ENCODE measurements at places on chromosomes 1 and 21.
A peak's percentile ranks its signal among the peaks of the same experiment; 100 is the strongest.

DNA sequence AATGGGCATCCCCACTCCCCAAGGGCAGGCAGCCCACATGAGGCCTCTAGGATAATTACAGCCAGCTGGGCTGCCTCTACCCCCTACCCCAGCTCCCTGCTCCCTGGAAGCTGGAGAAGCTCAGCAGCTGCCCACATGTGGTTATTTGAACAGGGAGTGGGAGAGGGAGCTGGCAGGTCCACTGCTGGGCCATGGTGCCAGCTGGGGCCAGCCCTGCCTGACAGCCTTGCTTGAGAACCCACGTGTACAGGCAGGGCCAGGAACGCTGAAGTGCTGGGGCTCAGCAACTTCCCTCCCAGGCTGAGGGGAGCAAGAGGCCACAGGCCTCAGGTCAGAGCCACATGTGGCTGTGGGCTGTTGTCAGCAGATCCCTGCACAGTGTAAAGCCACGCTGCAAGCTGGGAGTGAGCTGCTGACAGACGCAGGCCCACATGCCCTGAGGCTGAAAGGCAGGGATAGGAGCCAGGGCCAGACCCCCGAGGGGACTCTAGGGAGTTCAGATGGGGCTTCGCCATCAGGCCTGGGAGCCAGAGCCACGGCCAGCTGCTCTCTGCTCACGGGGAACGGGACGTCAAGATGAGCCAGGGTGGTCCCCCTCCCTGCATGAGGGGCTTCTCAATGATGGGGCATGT is 129.0 kb downstream of the SYF2 start:
- DNase-seq = no peak

GRCh38 chr1:220113136-220113695 is 19.3 kb downstream of the IARS2 start:
- DNase-seq = peak; percentile 40

DNA sequence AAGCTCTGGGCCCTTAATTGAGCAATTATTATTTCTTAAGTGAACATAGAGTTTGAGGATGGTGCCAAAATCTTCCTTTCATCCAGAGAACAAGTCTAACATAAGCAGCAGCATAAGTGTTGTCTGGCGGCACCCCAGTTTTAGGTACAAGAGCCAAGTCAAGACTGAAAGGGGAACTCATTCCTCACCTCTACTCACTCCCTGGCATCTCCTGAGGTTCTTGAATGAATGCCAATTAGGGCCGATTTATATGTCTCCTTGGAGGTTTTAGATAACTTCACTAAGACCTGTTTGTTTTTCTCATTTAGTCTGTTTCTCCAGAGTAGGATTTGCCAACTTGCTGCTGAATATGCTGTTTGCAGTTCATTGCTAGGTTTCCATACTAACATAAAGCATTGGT is 42.6 kb upstream of the ADGRL2 start:
- no peak for DNase-seq

DNA sequence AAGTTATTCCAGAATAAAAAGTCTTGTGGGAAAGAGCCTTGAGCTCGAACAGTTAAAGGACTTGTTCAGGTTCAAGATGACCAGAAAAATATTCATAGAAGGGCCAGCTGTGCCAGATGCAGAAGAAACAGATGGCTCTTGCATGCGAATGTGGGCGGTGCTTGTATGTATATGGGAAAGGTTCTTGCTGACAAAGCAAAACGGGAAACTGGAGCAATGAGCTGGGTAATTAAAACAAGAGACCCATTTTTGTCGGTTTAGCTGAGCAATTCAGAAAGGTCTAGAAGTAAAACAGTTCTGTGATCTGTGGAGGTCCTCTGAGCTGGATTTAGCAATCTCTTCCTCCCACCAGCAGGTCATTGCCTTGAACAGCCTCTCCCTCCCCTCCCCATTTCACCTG is 107.2 kb upstream of the MARK1 start:
- DNase-seq = no peak

- peak; percentile 64 for DNase-seq
These were observed 81.3 kb upstream of the KAZN start for GRCh38 chr1:14516974-14517840.

GRCh38 chr1:227934476-227935313 is 13.0 kb downstream of the WNT9A start:
- peak; percentile 86 for DNase-seq

DNA sequence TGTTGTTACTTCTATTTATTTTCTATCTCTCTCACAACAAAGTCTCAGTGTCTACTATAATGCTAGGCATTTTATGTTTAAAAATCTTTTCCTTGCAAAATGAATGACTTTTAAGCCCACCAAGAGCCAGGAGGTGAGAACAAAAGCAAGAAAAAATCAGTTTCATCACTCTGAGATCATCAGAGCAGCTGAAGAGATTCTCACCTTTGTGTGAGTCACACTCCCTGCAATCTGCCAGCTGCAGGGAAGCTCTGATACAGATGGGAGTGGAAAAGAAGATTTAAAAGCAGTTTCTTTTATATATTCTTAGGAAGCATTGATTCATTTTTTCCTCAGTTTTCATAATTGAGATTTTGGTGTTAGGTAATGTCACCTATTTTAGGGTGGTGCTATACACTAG is 107.6 kb downstream of the LHX9 start:
- no peak for DNase-seq

- no peak for DNase-seq
These were observed 29.2 kb downstream of the RNU1-1 start for GRCh38 chr1:16484931-16485330.

DNA sequence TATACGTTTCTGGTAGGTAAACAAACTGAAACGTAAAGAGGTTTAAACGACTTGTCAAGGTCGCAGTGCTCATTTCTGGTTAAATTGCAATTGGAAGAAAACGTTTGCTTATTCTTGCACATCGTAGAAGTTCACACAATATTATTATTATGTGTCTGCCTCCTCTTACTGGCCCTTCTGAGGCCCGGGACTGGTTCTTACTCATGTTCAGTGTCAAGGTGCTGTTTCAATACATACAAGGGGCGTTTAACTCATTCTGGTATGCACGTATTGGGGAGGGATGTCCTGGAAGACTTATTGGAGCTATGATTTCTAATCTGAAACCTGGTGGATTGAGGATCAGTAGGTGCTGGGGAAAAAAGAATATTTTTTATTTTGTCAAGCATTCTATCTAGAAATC is 932 bp downstream of the RPF1 start:
- no peak for DNase-seq

DNA sequence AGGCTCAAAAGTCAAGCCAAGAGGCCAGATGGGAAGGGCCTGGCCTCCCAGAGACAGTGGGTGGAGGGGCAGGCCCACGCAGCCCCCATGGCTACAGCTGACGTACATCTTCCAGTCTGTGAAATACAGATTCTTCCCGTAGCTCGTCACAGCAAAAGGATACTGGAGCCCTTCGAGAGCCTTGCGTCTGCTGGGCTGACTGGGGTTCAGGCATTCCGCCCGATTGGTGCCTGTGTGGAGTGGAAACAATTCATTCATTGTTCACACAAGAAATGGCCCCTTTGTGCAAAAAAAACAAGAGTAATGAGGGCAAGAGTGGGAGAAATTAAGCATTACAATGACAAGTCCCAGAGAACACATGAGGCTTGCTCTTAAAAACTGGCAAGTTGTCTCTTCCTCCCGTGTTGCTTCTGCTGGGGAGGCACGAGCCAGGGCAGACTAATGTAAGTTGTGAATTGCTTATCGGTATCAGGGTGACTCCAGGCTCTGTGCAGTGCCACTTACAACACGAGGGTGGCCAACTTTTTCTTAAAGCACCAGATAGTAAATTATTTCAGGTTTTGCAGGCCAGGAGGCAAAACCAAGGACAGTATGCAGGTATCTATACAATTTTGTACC is 85.1 kb downstream of the NID1 start:
- no peak for DNase-seq
